ENCODE measurements at places on chromosomes 4 and X.

DNA sequence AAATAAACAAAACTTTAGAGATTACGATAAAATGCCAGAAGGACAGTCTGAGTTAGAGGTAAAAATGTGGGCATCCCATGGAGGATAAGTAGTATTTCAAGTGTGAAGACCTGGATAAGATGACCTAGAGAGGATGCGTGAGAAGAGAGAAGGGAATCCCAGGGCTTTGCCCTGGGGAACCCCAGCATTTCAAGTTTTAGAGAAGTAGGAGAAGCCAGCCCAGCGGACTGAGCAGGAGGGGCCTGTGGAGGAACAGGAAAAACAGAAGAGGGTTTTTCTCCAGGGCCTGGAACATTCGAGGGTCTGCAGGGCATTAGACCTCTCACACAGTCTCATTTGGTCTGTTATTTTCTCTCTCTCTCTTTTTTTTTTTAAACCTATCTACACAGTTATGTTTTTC, 2.9 kb upstream of the CFP start:
- no peak for DNase-seq

DNA sequence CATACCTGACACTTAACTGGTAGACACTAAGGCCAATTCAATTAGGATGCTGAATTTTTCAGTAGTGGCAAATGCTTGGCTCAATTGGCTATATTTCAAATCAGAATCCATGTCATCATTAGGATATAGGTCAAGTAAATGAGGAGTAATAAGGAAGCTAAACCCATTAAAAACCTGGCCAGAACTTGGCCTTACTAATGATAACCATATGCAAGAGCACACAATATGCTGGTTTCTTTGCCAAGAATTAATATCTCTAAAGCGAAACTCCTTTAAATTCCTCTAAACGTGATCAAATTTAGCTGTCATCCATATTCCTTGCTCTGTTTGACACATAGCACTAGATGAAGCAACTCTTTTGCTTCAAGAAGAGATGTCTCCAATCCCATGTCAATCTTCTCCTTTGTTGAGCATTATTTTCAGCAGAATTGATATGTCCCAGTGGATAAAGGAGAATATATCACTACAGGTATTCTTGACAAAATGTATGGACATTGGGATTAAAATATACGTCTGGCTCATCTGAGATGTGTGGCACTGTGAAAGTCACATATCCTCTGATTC, 206.1 kb upstream of the ANKRD50 start:
- no peak for DNase-seq

- no peak for DNase-seq
These were observed 41.0 kb downstream of the IRF2 start for GRCh38 chr4:184433258-184433892.

DNA sequence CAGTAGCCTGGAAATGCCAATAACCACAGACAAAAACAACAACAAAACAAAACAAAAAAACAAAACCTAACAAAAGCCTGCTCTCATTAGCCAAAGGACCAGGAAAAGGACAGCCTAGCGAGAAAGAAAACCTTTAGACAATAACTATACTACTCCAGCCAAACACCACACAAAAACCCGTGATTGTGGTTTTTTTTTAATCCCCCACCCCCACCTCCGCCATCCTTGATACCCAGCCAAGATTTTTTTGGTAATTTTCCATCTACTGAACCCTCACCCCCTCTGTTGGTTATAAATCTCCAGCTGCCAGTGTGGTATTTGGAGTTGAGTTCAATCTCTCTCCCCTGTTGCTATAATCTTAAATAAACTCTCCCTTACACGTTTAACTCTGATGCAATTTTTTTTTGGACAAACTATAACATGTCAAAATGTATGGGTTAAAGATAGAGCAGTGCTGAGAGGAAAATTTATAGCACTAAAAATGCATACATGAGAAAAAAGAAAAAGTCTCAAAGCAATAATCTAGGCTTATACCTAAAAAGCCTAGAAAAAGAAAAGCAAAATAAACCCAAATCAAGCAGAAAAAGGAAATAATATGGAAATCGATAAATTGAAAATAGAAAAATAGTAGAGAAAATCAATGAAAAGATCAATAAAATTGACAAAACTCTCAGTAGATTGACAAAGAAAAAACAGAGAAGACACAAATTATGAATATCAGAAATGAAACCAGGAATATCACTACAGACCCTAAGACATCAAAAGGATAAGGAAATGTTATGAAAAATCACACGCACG, 83.7 kb downstream of the NAT8L start:
- no peak for DNase-seq

- no peak for DNase-seq
These were observed 20.5 kb downstream of the PKD2 start for GRCh38 chr4:88027611-88028608.

DNA sequence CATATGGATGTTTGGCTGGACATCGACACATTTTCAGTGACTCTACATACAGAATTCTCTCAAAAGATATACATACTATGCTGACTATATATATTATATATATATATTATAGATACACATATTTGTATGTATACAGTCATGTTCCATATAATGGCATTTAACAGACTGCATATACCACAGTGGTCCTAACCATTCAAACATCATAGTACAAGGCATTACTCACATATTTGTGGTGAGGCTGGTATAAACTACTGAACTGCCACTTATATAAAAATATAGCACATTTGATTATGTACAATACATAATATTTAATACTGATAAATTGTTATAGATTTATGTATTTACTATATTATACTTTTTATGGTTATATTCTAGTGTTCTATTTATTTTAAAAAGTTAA, 168.5 kb downstream of the IL15 start:
- DNase-seq: no peak

GRCh38 chrX:136574548-136574947, 42.5 kb downstream of the VGLL1 start:
- DNase-seq: no peak

- no peak for DNase-seq
These were observed 432.8 kb downstream of the ANKRD50 start for GRCh38 chr4:124279741-124280140.

DNA sequence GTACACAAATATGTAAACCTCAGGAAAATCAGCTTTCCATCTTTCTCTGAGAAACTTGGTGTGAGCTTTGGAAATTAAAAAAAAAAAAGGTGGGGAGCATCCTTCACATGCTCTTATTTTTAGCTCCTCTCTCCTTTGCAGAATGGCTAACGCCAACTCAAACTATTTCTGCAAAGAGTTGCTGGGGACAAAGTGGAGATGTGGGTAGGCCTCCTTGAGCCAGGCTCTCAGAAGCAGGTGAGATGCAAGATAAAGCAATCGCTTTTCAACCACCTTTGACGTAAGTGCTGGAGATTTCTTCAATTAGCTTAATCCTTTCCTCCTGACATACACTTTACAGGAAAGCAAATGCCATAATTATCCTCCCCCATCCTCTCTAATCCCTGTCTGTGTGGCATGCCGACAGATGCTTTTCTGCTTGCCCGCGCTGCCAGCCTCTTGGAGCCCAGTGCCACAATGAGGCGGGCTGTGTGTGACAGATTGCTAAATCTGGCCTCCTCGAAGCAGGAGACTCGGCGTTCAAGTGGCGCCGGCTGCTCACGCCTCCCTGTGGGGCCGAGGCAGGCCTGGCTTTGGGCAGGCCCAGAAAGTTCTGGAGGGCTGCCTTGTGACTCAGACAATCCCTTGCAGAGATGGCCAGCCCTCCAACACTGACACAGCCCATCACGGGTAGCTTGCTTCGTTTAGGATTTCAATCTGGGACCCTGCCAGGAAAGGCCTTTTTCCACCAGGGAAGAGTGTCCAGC, 64.9 kb upstream of the SOD3 start:
- DNase-seq: no peak

DNA sequence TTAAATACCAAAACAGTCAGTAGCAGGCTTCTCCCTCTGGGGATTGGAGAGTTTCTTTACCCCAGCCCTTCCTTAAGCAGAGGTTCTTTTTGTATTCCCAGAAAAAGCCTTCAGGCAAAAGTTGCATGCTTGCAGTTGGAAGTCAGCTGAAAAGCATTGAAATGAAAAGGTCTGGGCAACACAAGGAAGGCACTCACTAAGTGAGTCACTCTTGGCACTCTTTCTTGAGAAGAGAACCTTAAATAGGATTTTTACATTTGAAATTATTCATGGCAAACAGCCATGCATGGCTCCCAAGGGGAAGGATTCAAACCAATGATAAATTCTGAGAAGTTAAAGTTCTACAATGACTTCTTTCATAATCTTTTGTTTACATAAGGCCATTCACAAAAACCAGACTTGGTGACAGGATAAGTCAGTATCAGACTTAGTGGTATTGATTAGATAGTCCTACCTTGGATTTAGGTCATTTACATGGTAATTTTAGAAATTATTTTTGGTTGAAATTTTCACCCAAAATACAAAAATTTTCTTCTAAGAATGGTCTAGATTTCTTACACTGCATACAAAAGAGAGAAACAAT, 2068.9 kb downstream of the PCDH7 start:
- DNase-seq: no peak

GRCh38 chrX:148133105-148133725, 152.1 kb downstream of the FMR1NB start:
- DNase-seq: no peak

GRCh38 chr4:8830611-8831200, 40.9 kb downstream of the HMX1 start:
- no peak for DNase-seq

GRCh38 chrX:134174859-134175258, 62.1 kb upstream of the CCDC160 start:
- DNase-seq: no peak

DNA sequence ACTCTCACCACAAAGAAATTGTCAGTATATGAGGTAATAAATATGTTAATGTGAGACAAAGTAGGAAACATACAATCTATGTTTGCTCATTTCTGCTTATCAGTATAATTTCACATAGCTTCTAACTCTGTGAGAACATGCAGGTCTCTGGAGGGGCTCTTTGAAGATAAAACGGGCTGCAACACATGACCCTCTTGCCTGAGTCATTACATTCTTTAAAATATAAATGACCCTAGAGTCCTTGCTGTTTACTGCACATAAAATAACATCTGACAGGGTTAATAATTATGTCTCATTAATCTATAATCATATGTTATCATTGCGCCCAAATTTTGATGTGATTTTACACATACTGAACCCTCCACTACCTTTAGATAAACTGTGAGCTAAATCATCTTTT, 681.5 kb downstream of the ARAP2 start:
- DNase-seq: no peak

DNA sequence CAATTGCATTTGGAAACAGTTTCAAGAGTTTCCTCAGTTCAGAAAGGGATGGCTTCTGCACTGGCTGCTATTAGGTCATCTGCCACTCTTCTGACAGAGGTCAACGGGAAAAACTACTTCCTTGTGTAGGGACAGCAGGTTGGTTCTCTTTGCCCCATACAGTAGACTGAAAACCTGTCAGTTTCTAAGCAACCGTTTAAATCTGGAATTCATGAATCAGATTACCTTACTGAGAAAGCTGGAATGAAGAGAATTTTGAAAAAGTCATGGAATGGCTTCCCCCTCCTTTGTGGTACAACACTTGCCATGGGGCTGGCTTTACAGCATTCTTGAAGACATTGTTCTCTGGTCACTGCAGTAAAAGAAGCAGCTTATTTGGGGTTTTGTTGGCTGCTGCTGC, 240.3 kb downstream of the IL1RAPL2 start:
- DNase-seq: no peak

DNA sequence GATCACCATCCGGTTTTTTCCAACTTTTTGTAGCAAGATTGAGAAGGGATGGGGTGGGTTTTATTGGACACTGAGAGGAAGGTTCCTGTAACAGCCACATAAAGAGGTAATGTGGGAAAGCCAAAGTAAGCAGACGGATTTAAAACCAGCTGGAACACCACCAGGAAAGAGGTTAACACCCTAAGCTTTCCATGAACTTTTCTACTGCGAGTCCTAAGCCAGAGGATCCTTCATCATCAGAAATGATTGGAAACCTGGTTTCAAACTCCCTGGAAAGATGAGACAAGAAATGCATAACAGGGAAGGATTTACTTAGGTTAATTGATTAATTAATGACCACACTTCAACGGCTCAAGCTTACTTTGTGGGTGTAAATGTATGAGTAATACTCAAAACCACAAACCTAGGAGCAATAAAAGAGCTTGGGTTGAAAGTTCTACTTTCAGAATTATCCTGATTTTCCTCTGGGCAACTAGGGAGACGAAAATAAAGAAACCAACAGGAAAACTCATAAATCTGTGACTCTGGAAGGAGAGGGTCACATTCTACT, 91.5 kb downstream of the COX18 start:
- DNase-seq: no peak

Data from cortex of kidney (tissue), 1 donor.